ENCODE measurements at places on chromosomes 1 and 21.

GRCh38 chr1:199931666-199932377 is 95.7 kb upstream of the NR5A2 start:
- DNase-seq, result no peak

DNA sequence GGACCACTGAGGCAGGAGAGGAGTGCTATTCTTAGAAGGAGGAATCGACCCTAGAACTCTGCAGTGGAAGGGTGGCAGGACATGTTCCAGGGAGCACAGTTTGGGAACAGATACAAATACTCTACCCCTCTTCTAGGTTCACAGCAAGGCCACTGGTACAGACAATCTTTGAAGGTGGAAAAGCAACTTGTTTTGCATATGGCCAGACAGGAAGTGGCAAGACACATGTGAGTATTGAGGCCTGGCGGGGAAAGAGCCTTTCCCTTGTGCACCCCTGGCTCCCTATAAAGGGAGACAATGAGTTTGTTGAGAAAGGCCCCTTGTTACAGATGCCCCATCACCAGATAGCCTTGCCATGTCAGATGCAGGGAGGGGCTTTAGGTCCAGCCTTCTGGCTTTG is 17.8 kb downstream of the KIF2C start:
- DNase-seq, result no peak

- DNase-seq, result no peak
Measured at GRCh38 chr1:91712981-91713841, 172.7 kb downstream of the TGFBR3 start.

DNA sequence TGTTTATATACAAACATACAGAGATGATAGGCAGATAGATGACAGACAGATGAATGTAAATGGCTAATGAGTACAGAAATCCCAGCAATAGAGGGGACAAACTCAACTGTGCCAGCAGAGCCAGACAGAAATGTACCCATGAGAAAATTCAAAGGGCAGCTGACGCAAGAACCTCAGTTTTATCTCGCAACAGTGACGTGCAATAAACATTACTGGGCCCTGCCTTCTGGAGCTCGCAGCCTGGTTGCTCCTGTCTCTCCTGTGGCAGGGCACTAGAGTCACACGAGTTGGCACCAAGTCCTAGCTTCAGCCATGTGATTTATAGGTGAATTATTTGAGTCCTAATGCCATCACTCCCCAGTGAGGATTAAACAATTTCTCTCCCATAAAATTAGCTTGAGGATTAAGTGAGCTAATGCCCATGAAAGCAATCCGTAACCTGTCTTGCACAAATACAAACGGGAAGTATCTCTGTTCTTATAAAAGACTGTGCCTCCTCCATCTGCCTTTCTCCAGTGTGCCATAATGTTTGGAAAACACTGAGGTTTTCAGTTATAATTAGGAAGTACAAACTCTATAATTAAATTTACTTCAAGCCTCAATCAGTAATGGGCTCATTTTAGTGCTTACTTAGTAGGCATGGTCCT is 50.7 kb downstream of the VAV3 start:
- no peak for DNase-seq

DNA sequence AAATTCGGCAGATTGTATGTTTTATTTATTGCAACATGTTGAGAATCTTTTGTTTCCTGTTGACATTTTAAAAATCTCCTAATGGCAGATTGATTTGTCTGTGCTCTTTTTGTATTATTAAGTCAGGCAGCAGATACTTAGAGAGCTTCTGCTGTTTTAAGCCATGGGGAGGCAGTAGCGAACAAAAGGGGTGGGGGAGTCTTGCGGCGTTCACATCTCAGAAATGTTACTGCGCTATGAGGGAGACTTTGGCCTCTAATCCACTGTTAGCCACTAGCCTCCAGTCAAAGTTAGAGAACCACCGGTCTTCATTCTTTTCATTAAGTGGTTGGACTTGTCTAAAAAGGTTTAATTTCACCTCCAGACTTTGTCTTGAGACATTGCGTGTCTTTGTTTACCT is 93.6 kb downstream of the DYRK1A start:
- no peak for DNase-seq
